ENCODE measurements at places on chromosomes 16 and 17. TPM values are rescaled to one million over a fixed set of nuclear protein-coding genes. Genes with fewer than 3 reads are reported as not detected.

DNA sequence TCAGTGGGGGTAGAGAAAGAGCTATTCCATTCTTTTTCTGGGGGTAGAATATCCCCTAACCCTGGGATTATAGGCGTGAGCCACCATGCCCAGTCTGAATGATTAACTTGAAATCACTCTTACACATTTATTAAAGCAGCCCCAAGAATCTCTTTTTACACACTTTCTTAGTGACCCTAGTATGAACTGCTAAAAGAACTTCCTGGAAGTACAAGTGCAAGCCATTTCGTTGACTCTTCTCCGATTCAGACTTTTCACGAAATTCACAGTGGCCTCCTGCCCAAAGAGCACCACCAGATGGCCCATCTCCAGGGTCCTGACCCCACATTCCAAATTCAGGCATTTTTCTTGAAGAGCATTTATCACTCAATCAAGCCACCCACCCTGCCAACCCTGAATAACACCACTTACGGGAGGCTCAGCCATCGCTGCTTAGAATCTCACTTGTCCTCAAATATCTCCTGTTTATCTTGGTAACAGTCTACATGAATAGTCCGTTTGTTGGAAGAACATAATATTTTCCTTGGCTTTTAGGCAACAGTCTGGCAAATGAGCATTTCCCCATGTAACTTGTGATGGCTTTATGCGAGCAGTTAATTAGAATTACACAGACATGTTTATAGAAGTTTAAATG is 28.0 kb downstream of the ZNF423 start:
- no peak for DNase-seq

- no peak for DNase-seq
Observed at GRCh38 chr17:78399028-78399692, 20.7 kb downstream of the PGS1 start.

GRCh38 chr16:76885776-76886537 is 305.0 kb upstream of the MON1B start:
- DNase-seq = no peak

- no peak for DNase-seq
Observed at GRCh38 chr17:1486802-1487695, 5.4 kb downstream of the MYO1C start.

GRCh38 chr16:79009896-79010295 is 590.6 kb downstream of the MAF start:
- no peak for DNase-seq

- no peak for DNase-seq
Observed at GRCh38 chr16:49631187-49632041, 224.5 kb downstream of the ZNF423 start.

DNA sequence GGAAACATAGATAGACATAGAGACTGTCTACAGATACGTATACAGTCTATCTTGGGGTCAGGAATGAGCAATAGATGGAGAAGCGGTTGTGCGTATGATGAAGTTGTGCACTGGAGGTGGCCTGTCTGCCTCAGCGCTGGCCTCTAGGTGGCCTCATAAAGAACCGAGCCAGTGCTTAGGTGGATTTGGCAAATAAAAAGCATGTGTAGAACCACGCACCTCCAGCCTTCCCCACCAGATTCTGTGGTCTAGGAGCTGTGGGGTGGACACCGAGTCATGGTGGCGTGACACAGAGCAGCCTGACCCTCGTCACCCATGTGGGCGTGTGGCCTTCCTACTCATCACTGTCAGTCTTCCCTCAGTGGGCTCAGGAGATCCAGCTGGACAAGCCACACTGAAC is 34.0 kb downstream of the PGS1 start:
- no peak for DNase-seq

DNA sequence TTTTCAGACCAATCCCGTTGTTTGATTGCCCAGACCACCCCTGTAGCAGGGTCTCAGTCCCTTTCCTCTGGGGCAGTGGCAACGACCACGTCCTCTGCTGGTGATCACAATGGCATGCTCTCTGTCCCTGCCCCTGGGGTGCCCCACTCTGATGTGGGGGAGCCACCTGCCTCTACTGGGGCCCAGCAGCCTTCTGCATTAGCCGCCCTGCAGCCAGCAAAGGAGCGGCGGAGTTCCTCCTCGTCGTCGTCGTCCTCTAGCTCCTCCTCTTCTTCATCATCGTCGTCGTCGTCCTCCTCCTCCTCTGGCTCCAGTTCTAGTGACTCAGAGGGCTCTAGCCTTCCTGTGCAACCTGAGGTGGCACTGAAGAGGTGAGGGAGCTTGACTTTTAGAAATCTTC is 9.2 kb downstream of the ELOB start:
- no peak for DNase-seq

GRCh38 chr16:58717994-58718393 is 16.1 kb downstream of the GOT2 start:
- no peak for DNase-seq

GRCh38 chr16:87474566-87474996 is 18.2 kb downstream of the ZCCHC14 start:
- no peak for DNase-seq

DNA sequence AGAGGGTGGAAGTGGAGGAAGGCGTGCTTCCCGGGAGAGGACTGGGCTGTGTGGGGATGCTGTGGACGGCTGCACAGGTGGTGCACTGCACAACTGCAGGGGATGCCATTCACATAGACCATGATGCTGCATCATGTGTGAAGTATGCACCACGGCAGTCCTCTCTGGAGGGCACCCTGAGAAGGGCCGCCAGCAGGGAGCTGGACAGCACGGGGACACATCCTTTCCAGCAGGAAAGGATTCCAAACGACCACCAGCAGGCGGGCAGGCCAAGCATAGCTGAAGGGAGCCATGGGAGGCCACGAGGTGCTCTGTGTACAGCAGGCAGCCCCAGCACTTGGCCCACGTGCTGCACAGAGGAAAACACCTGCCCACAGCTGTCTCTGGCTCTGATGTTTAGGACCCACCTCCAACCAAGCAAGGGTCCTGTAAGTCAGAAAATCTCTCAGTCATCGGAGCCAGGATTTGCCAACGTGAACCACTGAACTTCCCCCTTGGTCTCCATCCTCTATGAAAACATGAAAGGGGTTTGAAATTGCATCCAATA is 10.1 kb downstream of the ACTG1 start:
- no peak for DNase-seq

- no peak for DNase-seq
Observed at GRCh38 chr16:27585200-27585599, 35.3 kb downstream of the KATNIP start.

DNA sequence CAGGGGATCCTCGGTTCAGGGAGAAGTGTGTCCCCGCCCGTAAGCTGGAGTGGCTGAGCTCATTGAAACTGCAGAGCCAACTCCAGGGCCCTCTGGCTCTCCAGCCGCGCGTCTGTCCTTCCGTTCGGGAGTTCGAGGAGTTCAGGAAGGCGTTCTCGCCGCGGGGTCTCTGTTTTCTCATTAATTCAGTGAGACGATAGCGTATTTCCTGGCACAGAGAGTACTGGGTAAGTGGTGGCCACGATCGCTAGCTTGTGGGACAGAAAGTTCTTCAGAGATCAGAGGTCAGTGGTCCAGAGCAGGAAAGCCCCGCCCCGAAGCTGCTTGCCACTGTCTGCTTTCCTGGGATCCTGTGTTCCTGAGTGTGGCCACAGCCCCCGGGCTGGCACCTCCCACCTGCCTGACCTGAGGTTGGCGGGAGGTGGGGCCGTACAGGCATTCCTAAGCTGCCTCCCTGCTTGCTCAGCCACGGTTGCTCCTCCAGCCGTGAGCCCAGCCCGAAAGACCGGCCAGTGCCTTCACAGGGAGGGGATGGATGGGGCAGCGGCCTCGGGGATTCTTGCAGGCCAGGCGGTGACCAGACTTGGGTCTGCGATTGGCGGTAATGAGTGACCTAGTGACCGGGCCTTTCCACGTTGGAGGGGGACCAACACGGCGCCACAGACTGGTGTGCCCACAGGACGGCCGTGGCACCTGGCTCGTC is 8.9 kb downstream of the BAIAP2 start:
- DNase-seq = no peak

DNA sequence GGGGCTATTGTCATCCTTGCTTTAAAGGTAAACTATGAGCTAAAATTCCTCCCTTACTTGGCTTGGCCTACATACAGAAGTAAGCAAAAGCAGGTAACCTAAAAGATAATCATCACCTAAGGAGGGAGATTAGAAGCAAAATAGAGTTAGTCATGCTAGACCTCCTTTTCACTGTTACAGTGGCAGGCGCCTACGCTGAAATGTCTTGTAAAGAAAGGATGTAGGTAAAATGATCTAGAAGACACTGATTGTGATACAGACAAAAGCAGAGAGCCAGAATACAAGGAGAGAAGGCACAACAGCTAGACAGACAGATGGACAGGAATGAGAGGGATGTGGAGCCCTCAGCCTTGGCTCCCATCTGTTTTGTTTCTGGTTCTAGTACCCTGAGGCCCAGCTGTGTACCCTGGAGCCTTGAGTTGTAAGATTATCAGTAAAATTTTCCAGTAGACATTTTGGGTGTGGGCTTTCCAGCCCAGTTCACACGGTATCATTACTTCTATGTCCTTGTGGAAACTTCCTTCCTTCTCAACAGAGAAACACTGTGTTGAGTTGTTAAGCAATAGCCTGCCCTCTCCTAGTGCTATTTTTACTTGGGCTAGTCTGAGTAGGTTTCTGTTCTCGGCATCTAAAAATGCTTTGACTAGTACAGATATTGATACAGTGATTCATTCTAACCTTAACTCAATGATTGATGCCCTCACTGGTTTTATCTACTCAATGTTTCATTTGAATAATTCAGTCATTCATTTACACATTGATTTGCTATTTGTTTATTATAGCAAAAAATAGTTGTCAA is 7.7 kb upstream of the C16orf78 start:
- DNase-seq = no peak

GRCh38 chr17:8556074-8556473 is 74.5 kb downstream of the MYH10 start:
- DNase-seq = no peak

GRCh38 chr16:19737306-19738038 is 19.4 kb downstream of the IQCK start:
- no peak for DNase-seq

DNA sequence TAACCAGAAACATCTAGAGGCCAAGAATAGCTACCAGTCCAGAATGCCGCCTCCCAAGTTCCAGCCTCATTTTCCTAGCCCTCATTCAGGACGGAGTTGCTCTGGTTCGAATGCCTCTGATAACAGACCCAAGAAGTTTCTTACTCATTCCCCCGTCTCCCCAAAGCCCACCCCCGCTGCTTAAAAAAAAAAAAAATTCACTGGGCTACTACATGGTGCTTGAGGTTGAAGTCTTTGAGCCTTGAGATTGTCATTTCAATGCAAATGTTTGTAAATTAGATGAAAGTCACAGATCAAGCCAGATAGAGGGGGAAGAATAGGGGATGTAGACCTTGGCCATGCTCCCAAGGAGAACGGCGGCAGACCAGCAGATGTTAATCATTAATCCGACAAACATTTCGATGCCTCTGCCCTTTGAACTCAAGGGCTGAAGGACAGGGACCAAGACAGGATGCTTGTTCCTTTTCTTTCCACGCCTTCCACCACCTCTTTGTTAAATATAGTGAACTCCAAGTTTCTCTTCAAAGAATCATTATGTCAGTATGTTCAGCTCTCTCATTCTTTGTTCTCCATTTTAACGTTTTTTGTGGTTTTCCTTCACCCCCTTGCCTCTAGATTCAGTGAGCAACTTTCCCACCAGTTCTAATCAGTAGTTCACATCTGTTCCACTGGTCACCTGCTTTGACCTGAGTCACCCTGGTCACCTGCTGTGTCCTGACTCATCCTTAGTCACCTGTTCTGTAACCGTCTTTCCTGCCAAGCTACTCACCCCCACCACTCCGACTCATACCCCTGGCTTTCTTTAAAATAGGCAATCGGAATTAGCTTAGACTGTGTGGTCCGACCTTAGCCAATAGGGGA is 190.3 kb downstream of the CPPED1 start:
- DNase-seq = no peak

GRCh38 chr17:76645481-76645880 is 1.9 kb upstream of the ST6GALNAC1 start:
- no peak for DNase-seq

- no peak for DNase-seq
Observed at GRCh38 chr17:1072551-1072961, 75.6 kb downstream of the TIMM22 start.

DNA sequence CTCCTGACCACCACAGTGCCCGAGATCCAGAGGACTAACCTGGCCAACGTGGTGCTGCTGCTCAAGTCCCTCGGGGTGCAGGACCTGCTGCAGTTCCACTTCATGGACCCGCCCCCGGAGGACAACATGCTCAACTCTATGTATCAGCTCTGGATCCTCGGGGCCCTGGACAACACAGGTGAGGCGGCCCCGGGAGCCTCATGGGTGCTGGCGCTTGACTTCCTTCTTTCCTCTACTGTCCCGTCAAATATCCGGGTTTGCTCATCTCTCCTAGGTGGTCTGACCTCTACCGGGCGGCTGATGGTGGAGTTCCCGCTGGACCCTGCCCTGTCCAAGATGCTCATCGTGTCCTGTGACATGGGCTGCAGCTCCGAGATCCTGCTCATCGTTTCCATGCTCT is 13.7 kb downstream of the DHX38 start:
- DNase-seq = no peak

- no peak for DNase-seq
Observed at GRCh38 chr16:88498576-88499208, 45.6 kb downstream of the ZFPM1 start.

- no peak for DNase-seq
Observed at GRCh38 chr16:59973966-59974365, 1239.8 kb upstream of the GOT2 start.

DNA sequence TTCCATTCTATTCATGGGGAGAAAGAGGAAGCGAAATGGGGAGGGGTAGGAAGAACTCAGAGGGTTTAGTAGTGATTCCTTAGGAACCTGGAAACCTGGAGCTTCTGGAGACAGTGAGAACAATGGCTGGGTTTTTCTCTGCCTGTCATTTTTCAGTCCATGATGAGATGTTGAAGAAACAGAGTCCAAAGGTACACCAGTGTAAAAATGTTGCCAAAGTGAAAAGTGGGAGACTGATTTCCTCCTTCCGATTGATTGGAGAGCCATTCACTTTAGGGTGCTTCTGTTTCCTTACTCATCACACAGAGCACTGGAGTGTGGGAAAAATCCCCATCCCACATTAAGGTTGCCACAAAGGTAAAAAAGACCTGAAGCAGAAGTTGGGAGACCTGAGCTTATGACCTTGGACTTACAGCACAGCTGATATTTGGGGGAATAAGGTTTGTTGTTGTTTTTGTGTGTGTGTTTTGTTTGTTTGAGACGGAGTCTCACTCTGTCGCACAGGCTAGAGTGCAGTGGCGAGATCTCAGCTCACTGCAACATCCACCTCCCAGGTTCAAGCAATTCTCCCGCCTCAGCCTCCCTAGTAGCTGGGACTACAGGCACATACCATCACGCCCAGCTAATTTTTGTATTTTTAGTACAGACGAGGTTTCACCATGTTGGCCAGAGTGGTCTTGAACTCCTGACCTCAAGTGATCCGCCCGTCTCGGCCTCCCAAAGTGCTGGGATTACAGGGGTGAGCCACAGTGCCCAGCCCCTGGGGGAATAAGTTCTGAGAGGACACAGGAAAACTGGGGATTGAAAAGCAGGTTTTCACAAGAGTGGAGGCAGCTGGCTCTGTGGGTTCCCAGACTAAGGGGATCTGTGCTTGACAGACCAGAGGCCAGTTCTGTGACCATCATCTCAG is 1.4 kb upstream of the DHX8 start:
- DNase-seq = no peak

The SRL gene
- polyA plus RNA-seq = 0.88 TPM

The POLDIP2 gene
- 82.9 TPM for polyA plus RNA-seq

The CCDC47 gene
- 86.9 TPM for polyA plus RNA-seq

The IQCK gene
- polyA plus RNA-seq = 44.7 TPM

The C16orf54 gene
- polyA plus RNA-seq = 0.29 TPM

The TBC1D28 gene
- polyA plus RNA-seq = not detected

The HSBP1 gene
- polyA plus RNA-seq = 221 TPM

The AANAT gene
- polyA plus RNA-seq = 0.30 TPM

The TP53TG3B gene
- not detected for polyA plus RNA-seq

The KRTAP17-1 gene
- not detected for polyA plus RNA-seq

The CDC6 gene
- 23.3 TPM for polyA plus RNA-seq
